CD4-positive, alpha-beta T cell treated with Interleukin-6 at 100 ng/mL for 8 hours (primary cell): ENCODE measurements at places on chromosomes 7 and 10.

GRCh38 chr7:8433477-8434289 is at the start of gene NXPH1:
Gene NXPH1 (plus strand): TSS chr7:8433609.
- no peak for DNase-seq

GRCh38 chr7:30874656-30875302 is 36.9 kb upstream of the AQP1 start:
- no peak for DNase-seq

GRCh38 chr7:107592361-107593024 is 12.4 kb downstream of the BCAP29 start:
- DNase-seq = no peak

DNA sequence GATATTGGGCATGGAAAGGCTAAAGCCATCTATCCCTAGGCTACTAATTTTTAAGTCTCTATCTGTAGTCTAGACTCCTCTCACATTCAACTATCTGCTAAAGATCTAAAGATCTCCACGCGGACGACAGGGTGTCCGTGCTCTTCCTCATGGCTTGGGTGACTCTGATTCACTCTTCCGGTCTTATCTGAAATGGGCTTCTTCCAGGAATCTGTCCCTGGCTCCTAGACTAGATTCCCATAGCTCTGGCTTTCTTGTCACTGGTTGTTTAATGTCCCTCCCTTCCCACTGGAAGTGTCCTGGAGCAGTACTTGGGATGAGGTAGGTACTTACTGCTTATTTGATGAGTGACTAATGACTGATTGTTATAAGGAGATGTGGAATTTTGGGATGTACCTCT is 62.0 kb upstream of the PODXL start:
- DNase-seq = no peak

DNA sequence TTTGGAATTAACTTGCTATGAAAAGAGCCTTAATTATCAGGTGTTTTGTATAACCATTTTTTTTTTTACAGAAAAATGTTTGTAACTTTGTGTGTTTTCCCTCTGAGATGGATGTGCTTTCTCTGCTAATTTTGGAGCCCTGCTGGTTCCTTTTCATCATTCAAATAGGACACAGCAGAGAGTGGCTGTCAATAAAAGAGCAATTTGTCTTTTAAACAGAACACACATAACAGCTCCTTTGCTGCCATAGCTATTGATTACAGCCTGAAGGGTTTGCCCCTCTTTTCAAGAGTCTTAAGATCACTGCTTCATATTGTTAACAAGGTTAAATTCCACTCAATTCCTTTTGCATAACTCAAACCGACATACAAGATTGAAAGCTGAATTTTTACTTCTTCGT is 187.2 kb upstream of the MBL2 start:
- DNase-seq = no peak

GRCh38 chr10:67306588-67307205 is 380.9 kb downstream of the LRRTM3 start:
- DNase-seq = no peak

- DNase-seq = no peak
Measured at GRCh38 chr7:80362010-80362618, 149.8 kb downstream of the GNAT3 start.

DNA sequence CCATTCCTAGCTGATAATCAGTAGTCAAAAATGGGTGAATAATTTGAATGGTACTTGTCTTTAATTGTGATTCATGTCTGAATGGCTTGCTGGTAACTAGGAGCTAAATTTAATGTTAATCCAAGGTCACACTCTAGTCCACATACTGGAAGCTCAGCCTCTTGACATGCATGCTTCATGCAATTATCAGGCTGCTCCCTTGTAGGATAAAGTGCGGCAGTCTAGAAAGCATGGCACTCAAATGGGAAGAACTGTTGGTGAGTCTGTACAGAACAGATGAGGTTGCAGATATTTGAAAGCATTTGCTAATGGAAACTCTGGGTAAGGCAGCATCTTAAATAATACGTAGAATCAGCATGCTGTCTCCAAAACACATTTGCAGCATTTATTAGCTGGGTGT is 499.4 kb downstream of the AUTS2 start:
- DNase-seq = no peak
